ENCODE measurements at places on chromosomes 12 and 14.
A peak's percentile ranks its signal among the peaks of the same experiment; 100 is the strongest.

GRCh38 chr14:64915797-64916196 is 1.5 kb downstream of the CHURC1 start:
- DNase-seq = no peak

- DNase-seq = no peak
Observed at GRCh38 chr14:54322701-54323337, 74.0 kb upstream of the CDKN3 start.

DNA sequence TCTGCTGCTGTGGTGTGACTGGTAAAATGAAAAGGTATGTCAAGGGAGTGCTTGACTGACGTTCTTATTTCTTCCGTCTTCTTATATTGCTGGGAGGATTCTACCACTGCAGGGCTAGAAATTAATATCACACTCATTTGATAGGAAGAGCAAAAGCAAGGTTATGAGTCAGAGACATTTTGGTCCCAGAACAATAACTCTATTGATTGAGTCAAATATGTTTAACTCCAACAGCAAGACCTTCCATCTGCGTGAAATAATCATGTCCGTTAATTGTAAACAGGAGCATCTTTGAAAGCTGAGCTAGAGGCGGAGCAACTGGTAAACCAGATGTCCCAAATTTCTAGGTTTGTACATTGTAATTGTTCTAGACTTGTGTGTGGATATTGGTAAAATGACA is 1293.6 kb downstream of the AACS start:
- DNase-seq = no peak

DNA sequence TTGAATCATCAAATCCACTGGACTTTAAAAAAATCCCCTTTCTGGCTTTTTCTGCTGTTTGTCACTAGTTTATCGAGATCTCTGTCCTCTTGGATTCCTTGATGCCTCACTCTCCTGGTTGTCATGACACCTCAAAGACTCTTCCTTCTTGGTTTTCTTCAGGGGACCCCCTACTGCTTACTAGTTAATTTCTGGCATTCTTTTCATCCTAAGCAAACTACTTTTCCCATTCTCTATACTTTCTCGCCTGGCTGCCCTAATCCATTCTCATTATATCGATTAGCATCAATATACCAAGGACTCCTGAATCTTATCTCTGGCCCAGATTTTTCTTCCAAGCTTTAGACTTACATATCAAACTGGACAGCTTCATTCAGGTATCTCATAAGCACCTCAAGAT is 98.6 kb downstream of the NEDD1 start:
- no peak for DNase-seq

DNA sequence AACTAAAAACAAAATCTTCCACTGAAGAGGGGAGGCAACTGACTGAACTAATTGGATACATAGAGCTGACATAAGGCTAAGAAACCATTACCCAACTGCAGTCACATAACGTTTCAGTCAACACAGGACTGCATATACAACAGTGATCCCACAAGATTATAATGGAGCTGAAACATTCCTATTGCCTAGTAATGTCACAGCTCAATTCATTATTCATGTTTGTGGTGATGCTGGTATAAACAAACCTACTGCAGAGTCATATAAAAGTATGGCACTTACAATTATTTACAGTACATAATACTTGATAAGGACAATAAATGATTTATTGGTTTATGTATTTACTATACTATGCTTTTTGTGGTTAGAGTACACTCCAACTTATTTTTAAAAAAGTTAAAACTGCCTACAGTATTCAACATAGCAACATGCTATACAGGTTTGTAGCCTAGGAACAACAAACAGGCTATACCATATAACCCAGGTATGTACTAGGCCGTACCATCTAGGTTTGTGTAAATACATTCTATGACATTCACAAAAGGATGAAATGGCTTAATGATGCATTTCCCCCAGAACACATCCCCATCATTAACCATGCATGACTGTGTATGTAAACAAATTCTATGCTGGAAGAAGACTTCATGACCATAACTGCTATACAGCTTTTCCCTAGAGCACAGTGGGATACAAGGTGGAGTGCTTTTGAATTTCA is 4.3 kb downstream of the NAP1L1 start:
- DNase-seq = no peak

- peak; percentile 89 for DNase-seq
Observed at GRCh38 chr12:105107494-105108371, at the start of gene WASHC4. Gene WASHC4, plus strand, starts transcription at chr12:105107731. Its CDS starts 70 bp downstream, at chr12:105107801.

- peak; percentile 94 for DNase-seq
Observed at GRCh38 chr14:21557084-21557901, 22.6 kb downstream of the OR10G3 start.

DNA sequence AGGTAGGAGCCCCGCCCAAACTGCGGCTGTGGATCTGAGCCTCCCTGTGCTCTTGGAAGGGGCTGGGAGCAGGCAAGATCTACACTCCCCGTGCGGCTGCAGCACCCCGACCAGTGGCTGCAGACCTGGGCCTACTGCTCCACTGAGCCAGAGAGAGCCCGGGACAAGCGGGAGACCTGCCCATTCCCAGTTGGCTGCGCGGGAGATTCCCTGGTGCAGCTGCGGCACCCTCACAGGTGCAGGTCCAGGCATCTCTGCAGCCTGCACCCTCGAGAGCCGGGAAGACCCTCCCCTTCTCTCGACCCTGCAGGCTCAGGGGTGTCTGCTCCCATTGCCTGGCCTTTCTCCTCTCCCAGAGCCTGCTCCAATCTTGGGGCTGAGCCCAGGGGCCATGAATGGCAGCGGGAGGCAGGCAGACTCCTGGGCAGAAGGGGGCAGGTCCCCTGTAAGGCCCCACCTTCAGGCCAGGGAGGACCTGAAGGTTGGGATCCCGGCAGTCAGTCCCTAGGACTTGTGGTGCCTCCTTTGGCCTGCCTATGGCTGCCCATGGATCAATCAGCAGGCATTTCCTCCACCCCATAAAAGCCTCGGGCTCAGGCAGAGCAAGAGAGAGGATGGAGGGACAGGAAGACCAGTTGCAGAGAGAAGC is 8.8 kb upstream of the A2M start:
- DNase-seq = peak; percentile 56

DNA sequence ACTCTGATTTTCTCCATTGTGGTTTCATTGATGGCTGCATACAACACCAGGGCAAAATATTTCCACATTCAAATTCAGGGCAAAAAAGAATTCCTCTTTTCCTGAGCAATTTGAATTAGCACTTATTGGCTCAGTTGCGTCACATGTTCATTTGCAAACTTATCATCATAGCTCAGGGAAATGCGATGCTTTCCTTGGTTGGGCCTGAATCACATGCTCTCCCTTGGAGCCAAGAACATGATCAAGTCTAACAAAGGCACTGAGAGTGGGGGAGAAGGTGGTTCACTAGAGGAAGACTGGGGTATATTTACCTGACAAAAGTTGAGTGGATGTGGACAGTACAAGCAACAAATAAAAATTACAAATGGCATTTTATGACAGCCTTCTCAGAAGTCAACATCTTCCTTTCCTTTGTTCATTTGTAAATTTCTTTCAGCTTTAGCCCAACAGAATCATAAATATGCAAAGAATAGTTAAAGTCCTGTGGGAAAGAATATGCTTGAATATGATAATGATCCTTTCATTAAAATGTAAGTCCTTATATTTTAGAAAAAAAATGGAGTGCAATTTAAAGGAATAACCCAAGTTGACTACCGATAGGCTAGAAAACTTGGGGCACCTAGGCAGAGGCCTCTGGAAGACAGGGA is 277.2 kb downstream of the NEDD1 start:
- no peak for DNase-seq

Data from NCI-H1105 treated with DMSO at 0.1 percent for 48 hours (cell line).